ENCODE measurements at places on chromosomes 4 and X.

DNA sequence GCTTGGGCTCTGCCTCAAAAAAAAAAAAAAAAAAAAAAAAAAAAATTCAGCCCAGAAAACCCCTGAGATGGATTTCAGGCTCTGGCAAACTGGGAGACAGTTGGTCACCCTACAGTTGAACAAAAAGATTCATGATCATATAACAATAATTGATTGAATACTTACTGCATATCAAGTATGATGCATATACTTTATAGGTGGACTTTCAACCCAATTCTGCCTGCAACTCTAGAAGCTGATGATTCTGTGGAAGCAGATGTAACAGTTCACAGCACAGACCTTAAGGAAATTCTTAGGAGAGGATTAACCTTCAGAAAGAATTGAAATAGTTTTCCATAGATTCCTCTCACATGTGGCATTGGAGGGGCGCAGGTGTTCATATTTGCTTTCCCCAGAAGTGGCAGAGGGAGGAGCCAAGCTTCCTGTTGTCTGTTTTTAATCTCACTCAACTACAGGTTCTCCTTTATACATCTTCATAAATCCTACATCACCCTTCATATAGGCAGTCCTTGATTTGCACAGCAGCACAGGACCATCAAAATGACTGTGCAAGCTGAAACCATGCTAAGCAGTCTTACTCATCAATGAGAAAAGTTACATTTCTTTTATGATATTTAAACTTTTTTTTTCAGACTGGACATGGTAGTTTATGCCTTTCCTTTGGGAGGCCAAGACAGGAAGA lies 149.4 kb upstream of the KLF3 start:
- no peak for DNase-seq

DNA sequence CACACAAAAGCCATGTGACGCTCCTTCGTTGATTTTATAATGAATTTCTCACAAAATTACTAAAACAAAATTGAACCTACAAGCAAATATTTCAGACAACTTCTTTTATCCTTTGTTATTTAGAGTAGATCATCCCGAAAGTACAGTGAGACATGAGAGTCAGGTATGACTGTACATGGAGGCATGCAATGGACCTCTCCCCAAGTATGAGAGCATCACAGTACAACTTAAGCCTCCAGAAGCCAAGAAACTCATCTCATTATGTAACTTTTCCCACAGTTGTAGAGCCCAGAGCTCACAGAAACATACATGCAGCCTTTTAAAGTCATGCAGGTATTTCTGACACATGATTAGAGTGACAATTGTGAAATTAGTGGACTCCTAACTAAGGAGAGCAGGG lies 167.7 kb downstream of the PAPSS1 start:
- DNase-seq, result no peak

DNA sequence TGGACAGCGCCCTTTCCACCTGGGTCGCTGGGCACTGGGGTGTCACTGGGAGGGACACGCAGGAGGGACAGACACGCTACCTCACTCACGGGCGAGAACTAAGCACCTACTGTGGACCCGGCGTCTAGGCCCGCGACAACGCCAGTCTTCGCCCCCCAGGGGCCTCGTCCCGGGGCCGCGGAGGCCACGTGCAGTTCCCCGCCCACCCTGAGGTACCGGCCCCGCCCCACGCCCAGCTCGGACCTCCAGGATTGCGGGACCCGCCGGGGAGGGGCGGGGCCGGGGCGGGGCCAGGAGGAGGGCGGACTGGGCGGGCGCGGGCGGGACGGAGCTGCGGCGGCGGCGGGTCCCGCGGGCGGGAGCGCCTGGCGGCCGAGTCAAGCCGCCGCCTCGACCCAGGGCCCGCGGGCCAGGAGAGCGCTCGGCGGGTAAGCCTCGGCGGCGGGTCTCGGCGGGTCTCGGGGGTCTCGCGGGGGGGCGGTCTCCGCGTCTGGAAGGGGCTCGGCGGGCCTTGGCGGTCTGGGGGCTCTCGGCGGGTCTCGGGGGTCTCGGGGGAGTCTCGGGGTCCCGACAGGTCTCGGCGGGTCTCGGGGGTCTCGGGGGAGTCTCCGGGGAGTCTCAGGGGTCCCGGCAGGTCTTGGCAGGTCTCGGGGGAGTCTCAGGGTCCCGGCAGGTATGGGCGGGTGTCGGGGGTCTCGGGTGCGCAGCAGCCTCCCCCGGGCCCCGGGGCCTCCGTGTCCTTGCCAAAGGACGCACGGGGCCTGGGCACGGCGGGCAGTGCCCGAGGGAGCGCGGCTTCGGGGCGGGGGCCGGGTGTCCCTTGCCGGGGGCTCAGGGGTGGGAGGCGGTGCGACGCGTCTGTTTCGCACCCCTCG lies at the start of gene SH3BP2:
TSS of gene SH3BP2 (plus strand) at position 375 of the 875 bp plus-strand sequence. CDS start 27,533 bp downstream, outside the sequence.
- no peak for DNase-seq

GRCh38 chrX:135185795-135186443 lies 14.7 kb upstream of the CT55 start:
- DNase-seq, result no peak

DNA sequence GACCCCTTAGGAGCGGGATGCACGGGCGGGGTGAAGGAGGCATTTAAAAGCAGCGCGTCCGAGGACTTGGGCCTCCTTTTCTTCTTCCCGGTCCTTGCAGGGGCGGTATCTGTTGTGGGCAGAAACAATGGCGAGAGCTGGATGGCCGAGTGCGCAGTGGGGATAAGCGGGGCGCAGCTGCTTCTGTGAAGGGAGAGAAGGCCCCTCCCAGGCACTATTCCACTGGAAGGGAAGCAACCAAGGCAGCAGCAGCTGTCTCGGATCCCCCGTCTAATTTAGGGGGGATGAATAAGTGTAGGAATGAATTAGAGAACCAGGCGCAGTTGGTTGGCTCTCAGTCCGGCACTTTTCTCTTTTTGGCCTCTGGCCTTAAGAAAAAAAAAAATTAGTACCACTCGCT lies 995 bp downstream of the SMARCA5 start:
- DNase-seq, result no peak

GRCh38 chr4:13605330-13605729 lies 22.2 kb downstream of the BOD1L1 start:
- no peak for DNase-seq

- DNase-seq, result no peak
These were observed 715 bp downstream of the ZMAT1 start for GRCh38 chrX:101931136-101931487.

GRCh38 chrX:68684291-68684918 lies 36.9 kb downstream of the STARD8 start:
- no peak for DNase-seq

DNA sequence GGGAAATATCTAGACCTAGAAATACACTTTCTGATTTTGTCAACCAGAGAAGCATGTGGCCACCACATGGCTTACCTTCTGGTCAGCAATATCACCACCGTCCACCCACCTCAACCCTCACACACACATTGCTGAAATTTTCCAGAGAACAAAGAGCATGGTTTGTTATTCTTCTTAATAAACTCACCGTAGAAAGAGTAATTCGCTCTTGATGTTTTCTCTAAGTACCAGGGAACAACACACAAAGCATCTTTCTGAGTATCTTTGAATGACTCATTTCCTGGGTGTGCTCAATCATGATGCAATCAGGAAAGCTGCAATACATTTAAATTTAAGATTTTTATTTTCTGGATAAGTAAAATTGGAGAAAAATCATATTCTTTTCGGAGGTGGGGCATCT lies 24.7 kb upstream of the LRAT start:
- DNase-seq, result no peak

GRCh38 chr4:177726111-177726510 lies 283.9 kb upstream of the AGA start:
- DNase-seq, result no peak

- no peak for DNase-seq
These were observed 232.0 kb upstream of the KLF8 start for GRCh38 chrX:56000174-56000573.

GRCh38 chr4:112329672-112330375 lies 32.7 kb downstream of the ALPK1 start:
- no peak for DNase-seq

DNA sequence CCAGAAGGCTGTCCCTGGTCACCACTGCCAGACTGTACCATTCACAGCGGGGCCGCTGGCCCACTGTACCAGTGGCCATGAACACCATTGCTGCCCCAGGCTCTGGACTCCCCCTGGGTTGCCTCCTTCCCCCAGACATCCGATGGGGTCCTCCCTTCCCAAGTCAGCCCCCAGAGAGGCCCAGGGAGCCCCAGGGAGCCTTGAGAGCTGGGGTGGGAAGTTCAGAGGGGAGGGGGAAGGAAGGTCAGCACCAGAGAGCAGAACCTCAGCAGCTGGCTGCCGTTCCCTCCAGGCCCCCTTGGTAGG lies 441 bp upstream of the ARHGAP4 start:
- no peak for DNase-seq

- no peak for DNase-seq
These were observed 181.6 kb upstream of the NOCT start for GRCh38 chr4:138833974-138834373.

- DNase-seq, result no peak
These were observed 6.9 kb downstream of the CXCL6 start for GRCh38 chr4:73843369-73843768.

DNA sequence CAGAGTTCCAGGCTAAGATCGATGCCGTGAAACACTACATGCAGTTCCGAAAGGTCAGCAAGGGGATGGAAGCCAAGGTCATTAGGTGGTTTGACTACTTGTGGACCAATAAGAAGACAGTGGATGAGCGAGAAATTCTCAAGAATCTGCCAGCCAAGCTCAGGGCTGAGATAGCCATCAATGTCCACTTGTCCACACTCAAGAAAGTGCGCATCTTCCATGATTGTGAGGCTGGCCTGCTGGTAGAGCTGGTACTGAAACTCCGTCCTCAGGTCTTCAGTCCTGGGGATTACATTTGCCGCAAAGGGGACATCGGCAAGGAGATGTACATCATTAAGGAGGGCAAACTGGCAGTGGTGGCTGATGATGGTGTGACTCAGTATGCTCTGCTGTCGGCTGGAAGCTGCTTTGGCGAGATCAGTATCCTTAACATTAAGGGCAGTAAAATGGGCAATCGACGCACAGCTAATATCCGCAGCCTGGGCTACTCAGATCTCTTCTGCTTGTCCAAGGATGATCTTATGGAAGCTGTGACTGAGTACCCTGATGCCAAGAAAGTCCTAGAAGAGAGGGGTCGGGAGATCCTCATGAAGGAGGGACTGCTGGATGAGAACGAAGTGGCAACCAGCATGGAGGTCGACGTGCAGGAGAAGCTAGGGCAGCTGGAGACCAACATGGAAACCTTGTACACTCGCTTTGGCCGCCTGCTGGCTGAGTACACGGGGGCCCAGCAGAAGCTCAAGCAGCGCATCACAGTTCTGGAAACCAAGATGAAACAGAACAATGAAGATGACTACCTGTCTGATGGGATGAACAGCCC lies 9.3 kb downstream of the CNGA2 start:
- no peak for DNase-seq

- no peak for DNase-seq
These were observed 21.3 kb downstream of the DIAPH2 start for GRCh38 chrX:96705905-96706304.

DNA sequence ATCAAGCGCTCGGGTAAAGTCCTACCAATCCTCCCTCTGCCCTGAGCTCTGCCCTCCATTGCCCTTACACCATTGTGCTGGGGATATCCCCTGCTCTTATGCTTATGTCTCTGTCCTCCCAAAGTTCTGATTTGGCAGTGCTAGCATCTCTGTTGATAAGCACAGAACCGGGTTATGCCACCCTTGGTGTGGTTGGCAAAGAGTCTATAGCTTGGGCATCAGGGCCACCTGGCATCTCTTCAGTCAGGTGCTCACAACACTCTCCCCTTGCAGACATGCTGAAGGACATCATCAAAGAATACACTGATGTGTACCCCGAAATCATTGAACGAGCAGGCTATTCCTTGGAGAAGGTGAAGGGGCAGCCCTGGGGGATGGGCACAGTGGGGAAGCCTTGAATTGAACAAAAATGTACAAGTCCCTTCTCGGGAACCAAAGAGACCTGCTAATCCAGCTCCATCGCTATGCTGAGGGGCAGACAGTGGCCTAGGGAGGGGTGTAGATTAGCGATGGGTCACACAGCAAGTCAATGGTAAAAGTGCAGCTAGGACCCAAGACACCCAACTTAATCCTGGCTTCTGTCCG lies 3.8 kb downstream of the MAGED2 start:
- DNase-seq, result no peak

DNA sequence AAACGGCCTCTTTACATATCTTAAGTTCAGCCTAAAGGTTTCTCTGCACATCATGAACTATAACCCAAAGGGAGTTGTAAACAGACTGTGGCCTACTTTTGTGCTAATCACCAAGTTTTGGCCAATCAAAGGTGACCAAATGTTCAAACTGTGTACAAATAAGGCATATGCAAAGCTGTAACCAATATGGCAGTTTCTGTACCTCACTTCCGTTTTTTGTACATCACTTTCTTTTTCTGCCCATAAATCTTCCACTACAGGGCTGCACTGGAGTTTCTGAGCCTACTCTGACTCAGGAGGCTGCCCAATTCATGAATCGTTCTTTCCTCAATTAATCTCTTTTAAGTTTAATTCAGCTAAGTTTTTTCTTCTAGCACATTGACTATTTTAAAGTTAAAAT lies 318.7 kb downstream of the SLC7A11 start:
- DNase-seq, result no peak

DNA sequence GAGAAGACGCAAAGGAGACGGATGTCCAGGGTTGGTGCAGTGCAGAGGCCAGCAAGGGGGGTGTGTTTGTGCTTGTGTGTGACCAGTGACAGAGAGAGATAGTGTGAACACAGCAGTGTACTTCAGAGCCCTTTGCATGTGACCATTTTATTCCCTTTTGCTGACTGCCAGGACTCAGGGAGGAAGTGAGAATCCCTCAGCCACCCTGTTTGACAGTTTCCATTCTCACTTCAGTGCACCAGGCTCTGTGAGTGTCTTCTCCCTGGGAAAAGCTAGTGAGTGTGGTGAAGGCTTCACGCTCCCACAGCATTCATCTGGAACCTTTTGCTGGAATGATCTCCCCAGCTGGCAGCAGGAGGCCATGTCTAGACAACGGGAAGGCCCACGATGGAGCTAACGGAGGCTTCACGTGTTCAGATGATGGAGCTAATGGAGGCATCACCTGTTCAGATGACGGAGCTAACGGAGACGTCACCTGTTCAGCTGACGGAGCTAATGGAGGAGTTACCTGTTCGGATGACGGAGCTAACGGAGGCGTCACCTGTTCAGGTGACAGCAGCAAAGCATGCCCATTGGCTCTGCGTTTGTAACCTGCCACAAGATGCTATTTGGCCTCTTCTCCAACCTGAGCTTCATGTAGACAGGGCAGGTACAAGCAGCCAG lies 195.4 kb downstream of the AFAP1 start:
- DNase-seq, result no peak

GRCh38 chrX:51395810-51396728 lies 63.4 kb downstream of the NUDT10 start:
- no peak for DNase-seq

GRCh38 chr4:149164282-149164681 lies 651.4 kb downstream of the IQCM start:
- DNase-seq, result no peak
